ENCODE measurements at places on chromosomes 1 and 21.

- DNase-seq: no peak
These were observed 8.4 kb upstream of the FAAP20 start for GRCh38 chr1:2202843-2203601.

- no peak for DNase-seq
These were observed 241.4 kb upstream of the JUN start for GRCh38 chr1:59025201-59025600.

- no peak for DNase-seq
These were observed 176.5 kb upstream of the ST6GALNAC5 start for GRCh38 chr1:76690766-76691165.

GRCh38 chr1:55040933-55041494 is 1.7 kb downstream of the PCSK9 start:
- DNase-seq: no peak

GRCh38 chr1:94101613-94102525 is 19.1 kb downstream of the ABCA4 start:
- DNase-seq: no peak

DNA sequence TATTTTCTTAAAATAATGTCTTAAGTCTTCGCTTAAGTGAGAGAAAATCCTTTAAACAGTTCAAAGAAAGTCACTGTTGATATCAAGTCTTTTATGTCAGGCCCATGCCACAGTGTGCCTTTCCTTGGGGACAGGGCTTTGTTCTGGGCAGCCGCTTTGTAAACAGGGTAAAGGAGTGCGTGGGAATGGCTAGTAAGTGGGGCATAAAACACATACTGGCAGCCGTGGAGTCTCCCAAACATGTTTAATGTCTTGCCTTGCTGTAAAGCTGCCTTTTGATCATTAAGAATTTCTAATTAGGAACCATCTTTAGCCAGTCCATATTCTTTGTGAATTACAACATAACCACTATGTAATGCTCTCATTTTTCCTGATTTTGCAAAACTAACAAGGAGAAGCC is 99.7 kb downstream of the PHTF1 start:
- DNase-seq: no peak

DNA sequence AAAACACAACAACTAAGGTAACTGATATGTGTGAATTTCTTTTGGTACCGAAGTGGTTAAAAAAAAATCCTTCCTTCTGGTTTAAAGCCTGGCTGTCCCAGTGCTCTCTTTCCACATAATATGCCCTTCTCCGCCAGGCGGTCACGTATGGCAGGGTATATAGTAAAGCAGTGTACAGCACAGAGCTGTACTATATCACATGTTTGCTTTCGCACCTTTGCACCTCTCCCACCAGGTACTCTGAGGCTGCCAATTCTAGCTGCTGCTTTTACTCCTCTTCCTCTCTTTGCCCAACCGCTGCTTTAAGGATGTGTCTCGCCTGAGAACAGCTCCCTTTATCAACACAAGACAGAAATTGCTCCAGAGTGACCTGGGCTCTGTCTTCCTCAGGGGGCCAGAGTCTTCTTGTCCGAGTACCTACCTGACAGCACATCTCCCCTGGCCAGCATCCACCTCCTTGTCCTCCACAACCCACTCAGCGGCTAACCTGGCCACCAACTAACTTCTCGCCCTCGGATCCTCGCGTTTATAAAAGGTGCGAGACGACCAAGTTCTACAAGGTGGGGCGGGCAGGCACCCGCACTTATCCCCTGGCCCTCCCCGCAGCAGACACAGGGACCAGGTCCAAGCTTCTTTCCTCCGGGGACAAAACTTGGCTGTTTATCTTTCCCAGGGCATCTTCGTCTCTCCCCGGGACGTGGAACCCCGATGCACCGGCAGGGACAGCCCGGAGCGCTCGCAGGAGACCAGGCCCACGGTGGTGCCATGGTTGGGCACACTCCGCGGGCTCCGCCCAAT is 1.6 kb downstream of the COLGALT2 start:
- DNase-seq: no peak

Data from HS-27A (cell line).